Activated CD8-positive, alpha-beta T cell treated with anti-CD3 and anti-CD28 coated beads, Interleukin-2, amount 10 ng/mL, durations not matched to agents 7 days and 5 days (primary cell): ENCODE measurements at places on chromosomes 1 and 21. TPM values are rescaled to one million over a fixed set of nuclear protein-coding genes. Genes with fewer than 3 reads are reported as not detected.

DNA sequence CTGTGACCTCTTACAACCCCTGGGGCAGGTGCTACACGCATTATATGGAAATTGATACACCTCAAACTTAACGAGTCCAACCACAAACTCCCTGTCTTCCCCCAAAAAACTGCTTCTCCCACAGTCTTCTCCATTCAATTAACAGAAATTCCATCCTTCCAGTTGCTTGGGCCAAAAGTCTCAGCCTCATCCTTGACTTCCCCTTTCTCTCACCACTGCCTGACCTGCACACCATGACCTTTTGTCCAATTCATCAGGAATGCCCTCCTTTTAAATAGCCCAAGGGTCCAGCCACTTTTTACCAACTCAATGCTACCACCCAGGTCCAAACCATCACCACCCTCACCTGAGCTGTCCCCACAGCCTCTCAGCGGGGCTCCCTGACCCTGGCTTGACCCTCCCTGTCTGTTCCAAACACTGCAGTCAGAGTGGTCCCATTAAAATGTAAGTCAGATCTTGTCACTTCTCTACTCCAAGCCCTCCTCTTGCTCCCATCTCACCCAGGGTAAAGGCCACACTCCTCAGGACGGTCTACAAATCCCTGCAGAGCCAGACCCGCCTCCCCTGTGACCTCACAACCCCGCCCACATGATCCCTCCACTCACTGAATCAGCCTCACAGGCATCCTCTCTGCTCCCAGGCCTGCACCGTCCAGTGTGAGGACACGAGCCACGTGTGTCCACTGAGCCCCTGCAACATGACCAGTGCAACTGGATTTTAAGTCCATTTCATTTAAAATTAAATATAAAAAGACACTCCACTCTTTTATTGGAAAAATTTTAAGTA, 18.5 kb downstream of the KCNN3 start:
- H3K27ac ChIP-seq, result no peak overlapping the region
- no peak for DNase-seq
- no peaks in the 10 kb centered on the region for H3K36me3 ChIP-seq
- peaks cover 3% of the 10 kb centered on the region for H3K27me3 ChIP-seq
- no peak overlapping the region for H3K4me3 ChIP-seq

DNA sequence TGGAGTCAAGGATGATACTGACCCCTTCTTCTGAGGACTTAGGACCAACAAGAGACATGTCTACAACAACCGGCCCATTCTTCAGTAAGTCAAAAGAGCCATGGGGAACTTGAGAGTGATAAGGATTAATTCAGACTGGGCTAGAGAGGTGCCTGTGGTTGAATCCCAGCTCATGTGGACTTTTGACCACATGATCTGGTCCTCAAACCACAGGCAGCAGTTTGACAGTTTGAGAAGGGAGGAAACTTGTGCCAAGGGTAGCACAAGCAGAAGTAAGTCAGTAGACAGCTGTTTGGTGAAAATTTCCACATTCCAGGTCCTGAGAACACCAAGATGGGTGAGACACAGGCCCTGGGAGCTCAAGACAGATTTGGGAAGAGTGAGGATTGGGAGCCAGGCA, 19.8 kb downstream of the SH3BP5L start:
- DNase-seq, result no peak
- H3K27ac ChIP-seq, result no peak overlapping the region
- peaks cover 10% of the 10 kb centered on the region for H3K4me1 ChIP-seq
- H3K36me3 ChIP-seq, result no peaks in the 10 kb centered on the region

GRCh38 chr21:35236090-35236489, 187.0 kb upstream of the RUNX1 start:
- no peak overlapping the region for H3K27ac ChIP-seq
- peaks cover 14% of the 10 kb centered on the region for H3K27me3 ChIP-seq
- DNase-seq, result no peak
- H3K36me3 ChIP-seq, result peaks cover 17% of the 10 kb centered on the region
- peaks cover 31% of the 10 kb centered on the region for H3K4me1 ChIP-seq
- no peak overlapping the region for H3K4me3 ChIP-seq

Gene CSMD2
- not detected for total RNA-seq

- H3K27me3 ChIP-seq, result no peaks in the 10 kb centered on the region
- H3K4me1 ChIP-seq, result no peaks in the 10 kb centered on the region
- H3K4me3 ChIP-seq, result no peak overlapping the region
These were observed 55.8 kb downstream of the CENPF start for GRCh38 chr1:214658785-214659184.

Gene RASSF5
- 192 TPM for total RNA-seq
